ENCODE measurements at places on chromosomes 12 and 14. TPM values are rescaled to one million over a fixed set of nuclear protein-coding genes. Genes with fewer than 3 reads are reported as not detected.

Gene SUPT16H
- total RNA-seq, result 178 TPM

- DNase-seq, result no peak
These were observed 19.2 kb downstream of the CLIP1 start for GRCh38 chr12:122403115-122403770.

DNA sequence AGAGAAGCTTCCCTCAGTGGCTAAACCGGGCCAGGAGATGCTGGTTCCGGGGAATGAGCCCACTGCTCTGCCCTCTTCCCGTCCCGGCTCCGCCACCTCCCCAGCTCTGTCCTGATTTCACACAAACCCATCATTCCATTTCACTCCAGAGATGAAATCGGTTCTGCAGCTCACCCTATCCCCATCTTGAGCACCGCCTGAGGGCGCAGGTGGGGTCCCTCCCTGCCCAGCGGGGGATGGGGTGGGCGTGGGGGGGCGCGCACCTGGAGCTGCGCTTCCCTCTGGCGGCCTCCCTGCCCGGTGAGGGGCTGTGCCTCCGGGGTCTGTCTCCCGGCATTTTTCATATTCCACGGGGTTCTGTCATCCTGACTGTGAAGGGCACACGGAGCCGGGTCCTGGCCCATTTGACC is 44.7 kb downstream of the NOC4L start:
- DNase-seq, result no peak

DNA sequence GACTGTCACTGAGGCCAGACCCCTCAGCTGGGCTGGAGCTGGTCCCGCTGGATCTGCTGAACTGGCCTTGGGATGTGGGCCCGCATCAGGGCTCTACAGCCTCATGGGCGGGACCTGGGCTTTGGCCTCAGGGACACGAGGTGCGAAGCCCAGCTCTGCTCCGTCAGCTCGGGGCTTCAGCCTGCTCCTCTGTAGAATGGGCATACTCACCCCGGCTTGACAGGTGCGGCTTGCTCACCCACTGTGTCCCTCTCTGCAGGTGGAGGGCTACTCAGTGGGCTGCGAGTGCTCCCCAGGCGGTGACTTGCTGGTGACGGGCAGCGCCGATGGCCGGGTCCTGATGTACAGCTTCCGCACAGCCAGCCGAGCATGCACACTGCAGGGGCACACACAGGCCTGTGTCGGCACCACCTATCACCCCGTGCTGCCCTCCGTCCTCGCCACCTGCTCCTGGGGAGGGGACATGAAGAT is 57.6 kb downstream of the BEGAIN start:
- peak; percentile 11 for DNase-seq

GRCh38 chr12:116332705-116333380 is 55.4 kb upstream of the MED13L start:
- DNase-seq, result no peak

GRCh38 chr12:108055141-108055540 is 73.9 kb upstream of the WSCD2 start:
- DNase-seq, result no peak

DNA sequence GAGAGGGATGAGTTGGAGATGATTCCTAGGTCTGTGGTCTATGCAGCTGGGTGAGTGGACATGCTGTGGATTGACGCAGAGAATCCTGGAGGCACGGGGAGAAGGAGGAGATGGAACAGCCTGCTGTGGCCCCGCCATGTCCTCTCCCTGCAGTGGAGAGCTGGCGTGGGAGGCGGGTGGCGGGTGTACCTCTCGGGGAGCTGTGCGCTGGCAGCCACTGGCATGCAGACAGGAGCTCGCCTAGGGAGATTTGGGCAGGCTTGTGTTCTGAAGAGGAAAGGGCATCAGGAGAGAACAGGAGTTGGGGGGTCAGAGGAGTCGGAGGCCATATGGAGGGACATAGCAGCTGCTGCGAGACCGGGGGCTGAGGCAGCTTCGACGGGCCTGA is 56.1 kb downstream of the TECPR2 start:
- no peak for DNase-seq

DNA sequence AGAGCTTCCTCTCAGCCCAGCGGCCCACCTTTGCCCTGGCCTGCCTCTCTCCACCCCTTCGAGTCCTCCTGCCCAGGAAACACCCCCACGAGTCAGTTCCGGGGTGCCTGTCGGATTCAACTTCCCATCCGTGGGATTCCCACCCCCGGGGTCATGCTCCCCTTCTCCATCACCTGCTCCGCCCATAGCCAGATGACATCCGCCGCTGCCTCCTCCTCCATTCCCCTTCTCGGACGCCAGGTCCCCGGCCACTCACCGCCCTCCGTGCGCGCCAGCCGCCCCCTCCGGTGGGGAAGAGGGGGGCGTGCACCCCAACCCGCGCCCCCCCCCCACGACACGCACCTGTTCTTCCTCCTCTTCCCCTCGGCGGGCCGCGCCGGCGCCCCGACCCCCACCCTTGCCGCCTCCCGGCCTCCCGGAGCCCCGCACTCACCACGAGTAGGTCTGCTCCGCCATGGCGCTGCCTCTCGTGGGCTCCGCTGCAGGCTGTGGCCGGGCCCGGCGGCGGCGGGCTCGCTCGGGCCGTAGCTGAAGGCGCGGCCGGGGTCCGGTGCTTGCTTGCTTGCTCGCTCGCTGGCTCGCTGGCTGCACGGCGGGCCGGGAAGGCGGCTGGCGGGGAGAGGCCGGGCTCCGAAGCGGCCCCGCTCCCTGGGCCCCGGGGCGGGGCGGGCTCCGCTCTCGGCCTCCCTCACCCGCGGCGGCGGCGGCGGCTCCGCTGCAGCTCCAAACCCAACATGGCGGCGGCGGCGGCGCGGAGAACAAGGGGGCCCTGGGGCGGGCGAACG is 554 bp downstream of the SPPL3 start:
- peak; percentile 35 for DNase-seq

Gene EID3
- 2.5 TPM for total RNA-seq

- DNase-seq, result no peak
These were observed 27.4 kb downstream of the NOS1 start for GRCh38 chr12:117334051-117334450.

Gene PDE3A
- 2.3 TPM for total RNA-seq

DNA sequence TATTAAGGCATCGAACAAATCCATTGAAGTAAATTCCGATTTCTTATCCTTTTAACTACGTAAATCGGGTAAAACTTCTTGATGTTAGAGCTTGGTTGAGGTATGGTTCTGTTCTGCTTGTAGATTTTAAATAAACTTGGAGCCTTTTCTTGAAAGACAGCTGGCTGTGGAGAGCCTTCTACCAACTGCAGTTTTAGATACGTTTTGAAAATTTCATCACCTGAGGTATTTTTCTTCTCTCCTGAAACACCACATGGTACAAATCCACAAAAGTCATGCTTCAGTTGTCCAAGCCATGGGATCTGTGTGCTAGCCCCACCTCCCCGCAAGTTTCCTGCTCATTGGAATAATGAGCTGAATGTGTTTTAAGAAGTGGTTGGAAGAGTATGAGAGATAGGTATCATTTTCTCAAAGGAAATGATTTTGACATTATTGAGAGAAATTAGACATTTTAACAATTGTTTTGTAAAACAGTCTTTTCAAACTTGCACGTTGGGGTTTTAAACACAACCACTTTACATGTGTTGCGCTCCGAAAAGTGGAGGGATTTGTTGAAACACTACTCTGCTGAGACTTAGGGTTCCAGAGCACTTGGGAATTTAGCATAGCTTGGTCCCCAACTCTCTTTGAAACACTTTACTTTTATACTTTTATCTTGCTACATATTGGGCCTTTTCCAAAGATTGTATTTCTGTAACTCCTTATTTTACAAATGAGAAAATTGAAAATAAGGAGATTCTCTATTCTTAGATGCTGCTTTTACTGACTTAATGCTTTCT is 1.4 kb downstream of the PPM1A start:
- DNase-seq, result no peak

Gene RTRAF
- 282 TPM for total RNA-seq

DNA sequence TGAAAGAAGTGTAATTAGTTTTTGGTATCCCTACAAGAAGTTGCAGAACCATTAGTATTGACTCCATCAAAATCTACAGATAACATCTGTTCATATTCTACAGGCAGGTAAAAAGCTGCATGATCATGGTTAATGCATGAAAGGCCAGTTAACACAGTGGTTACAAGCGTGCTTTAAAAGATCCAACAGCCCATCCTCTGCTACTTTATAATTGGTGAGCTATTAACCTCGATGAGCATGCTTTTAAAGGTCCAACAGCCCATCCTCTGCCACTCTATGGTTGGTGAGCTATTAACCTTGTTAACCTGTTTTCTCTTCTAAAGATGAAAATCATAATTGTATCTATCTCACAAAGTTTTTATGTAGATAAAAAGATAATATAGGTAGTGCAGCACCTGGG is 289.3 kb downstream of the DUSP6 start:
- no peak for DNase-seq

GRCh38 chr12:65586796-65587195 is 237.5 kb upstream of the HMGA2 start:
- DNase-seq, result no peak

GRCh38 chr12:52073531-52074381 is 4.0 kb downstream of the ATG101 start:
- no peak for DNase-seq

- DNase-seq, result no peak
These were observed 41.4 kb upstream of the AMIGO2 start for GRCh38 chr12:47121146-47121545.

Gene CIDEB
- 6.1 TPM for total RNA-seq

Gene VRTN
- 128 TPM for total RNA-seq

GRCh38 chr14:33042591-33042990 is 103.9 kb downstream of the NPAS3 start:
- no peak for DNase-seq

Gene NFATC4
- 60.7 TPM for total RNA-seq

GRCh38 chr12:131067981-131068851 is 114.5 kb downstream of the ADGRD1 start:
- DNase-seq, result no peak

Gene CAPZA3
- total RNA-seq, result not detected

- DNase-seq, result no peak
These were observed 329.6 kb downstream of the ZFP36L1 start for GRCh38 chr14:68463299-68463698.

DNA sequence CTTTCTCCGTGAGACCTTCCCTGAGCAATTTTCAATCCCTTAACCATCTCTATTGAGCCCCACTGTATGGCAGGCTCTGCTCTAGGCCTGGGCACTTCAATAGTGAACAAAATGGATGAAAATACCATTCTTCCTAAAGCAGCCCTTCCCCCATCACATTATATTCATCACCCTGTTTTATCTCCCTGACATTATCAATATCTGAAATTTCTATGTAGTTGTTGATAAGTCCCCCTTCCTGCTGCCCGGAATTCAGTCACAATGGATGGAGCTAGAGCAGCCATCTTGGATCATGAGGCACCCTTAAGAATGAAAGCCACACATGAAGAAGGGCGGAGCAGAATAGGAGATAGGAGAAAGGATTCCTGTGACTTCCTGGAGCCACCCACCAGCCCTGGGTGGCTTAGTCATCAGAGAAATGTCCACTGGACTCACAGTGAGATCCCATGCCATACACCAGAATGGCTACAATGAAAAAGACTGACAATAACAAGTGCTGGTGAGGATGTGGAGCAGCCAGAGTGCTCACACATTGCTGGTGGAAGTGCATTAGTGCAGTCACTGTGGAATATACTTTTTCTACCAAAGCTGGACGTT is 33.9 kb downstream of the SCARB1 start:
- DNase-seq, result no peak

DNA sequence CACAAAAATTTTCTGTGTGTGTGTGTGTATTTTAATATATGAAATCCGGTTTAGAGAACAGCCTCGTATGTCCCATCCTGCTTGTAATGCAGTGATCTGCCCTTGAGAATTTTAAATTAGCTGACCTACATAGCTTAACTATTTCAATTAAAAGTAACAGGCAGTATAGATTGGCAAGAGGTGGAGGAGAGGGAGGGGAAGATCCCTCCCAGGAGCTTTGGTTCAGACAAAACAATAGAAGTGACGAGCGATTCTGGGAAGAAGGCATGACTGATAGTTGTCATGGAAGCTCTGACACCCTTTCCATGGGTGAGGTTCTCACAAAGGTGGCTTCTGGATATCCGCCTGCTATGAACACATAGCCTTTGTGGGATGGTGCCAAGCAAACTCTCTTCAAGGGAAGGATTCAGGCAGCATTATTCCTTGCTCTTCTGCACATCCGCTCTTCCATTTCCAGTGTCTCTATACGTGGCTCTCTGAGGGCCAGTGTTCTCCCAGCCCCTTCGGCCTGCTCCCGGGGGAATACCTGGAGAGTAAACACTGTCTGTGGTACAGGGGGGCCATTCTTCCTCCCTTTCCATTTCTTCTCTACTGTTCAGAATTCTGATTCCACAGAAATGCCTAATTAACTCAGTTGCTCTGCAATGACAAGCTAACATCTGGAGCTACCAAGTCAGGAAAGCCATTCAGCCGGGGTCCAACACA is 182.0 kb downstream of the CACNA1C start:
- DNase-seq, result no peak

DNA sequence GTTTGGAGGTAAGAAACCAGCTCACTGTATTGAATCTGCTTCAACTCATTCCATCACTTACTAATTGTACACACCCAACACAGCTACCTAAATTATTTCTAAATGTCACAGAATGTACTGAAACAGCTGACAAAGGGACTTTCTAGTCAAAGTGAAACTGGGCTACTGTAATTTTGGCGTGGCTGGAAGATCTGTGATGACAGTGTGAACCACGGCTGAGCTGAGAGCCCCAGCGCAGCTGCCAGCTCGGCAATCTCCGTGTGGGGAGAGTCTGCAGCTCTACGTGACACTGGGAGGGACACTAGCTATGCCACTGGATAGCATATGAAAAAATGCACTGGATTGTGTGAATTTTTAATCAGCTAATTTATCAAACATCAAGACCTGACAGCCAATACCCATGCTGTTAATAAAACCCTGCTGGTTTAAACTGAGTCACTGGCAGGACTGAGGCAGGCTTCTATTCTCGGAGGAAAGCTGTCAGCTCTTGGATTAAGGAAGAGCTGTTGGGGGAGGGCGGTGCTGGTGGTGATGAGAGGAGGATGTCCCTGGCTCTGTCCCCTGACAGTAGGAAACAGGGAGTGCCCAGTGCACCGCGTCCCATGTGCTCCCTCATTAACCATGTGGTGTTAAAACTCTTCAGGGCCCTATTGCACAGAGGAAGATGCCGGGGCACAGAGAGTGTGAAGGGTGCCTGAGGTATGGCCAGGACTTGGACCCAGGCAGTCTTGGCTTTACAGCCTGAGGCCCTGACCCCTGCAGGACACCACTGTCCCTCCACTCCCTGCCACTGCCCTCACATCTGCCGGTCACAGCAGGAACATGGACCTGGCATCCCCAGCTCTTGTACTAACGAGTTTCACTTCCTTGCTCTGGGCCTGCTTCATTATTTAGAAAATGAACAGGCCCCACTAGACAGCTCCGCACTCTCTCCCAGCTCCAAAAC is 13.3 kb downstream of the SLC15A4 start:
- DNase-seq, result no peak

GRCh38 chr12:41967668-41968500 is 176.8 kb downstream of the GXYLT1 start:
- peak; percentile 37 for DNase-seq

GRCh38 chr14:57009585-57010515 is 199.6 kb upstream of the OTX2 start:
- DNase-seq, result no peak

GRCh38 chr12:106645074-106645421 is 62.2 kb downstream of the RFX4 start:
- DNase-seq, result no peak

Measured in WTC11 (cell line).